ENCODE measurements at places on chromosomes 2 and 18.

DNA sequence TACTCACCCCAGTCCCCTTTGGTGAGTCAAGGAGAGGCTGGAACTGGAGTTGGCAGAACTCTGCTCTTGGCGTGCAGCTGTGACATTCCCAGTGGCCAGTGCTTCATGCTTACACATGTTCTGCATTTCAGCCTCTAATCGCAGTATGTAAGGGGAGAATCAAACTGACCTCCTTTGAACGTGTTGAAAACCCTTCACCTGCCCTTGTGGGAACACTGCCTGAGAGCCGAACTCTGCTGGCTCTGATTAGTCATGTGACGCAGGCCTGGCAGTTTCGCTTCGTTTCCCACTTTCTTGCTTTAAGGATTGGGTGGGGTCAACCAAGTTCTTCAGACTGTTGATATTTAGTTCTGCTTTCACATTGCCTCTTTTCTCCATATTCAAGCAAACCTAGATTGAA is 173.8 kb upstream of the BCL2L11 start:
- DNase-seq = no peak

- no peak for DNase-seq
Observed at GRCh38 chr18:43393174-43393573, 115.9 kb upstream of the SYT4 start.

GRCh38 chr2:42103829-42104228 is 56.0 kb downstream of the PKDCC start:
- DNase-seq = no peak

DNA sequence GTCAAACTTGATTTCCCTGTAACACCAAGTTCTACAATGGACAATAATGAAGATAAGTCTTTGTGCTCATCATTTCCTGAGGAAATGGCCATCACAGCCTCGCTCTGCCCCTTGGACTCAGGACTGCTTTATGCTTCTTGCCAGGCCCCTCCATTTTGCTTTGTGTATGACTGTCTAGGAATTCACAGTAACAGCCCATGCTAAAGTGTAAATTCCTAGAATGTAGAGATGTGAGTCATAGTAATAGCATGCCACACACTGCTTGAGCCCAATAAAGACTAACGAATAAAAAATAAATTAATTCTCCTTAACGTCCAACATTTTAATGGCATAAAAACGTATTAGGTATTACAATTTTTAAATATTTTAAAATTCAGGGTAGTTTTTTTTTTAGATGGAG is 226.5 kb downstream of the PID1 start:
- DNase-seq = no peak

Data from stimulated activated CD8-positive, alpha-beta memory T cell treated with anti-CD3 and anti-CD28 coated beads, Interleukin-4, amount 100 ng/mL, for 1 hour (primary cell).